ENCODE measurements at places on chromosomes 16 and 17. TPM values are rescaled to one million over a fixed set of nuclear protein-coding genes. Genes with fewer than 3 reads are reported as not detected.

ZNF205 gene
- total RNA-seq, result 29.2 TPM

DHRS7C gene
- total RNA-seq, result not detected

LYRM9 gene
- total RNA-seq, result 20.1 TPM

KRT33B gene
- total RNA-seq, result 0.08 TPM

Measured in myocyte (in vitro differentiated cells).